ENCODE measurements at places on chromosomes 1 and 21.

- peak; percentile 16 for DNase-seq
Observed at GRCh38 chr1:15519625-15520024, 4.4 kb downstream of the CASP9 start.

DNA sequence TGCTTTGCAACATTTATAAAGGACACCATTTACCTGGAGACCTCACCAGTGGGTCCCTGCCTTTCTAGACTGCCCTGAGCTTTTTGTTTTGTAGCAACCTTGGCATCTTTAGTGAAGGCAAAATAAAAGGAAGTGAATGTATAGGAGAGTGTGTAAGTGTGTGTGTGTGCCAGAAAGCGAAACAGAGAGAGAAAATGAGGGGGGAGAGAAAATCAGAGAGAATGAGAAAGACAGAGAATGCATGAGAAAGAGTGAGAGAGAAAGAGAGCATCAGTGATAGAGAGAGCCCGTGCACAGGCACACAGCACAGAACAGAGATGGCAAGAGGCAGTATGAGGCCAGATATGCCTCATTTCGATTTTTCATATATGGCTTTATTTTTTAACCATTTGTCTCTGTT, 57.5 kb downstream of the HSD3B1 start:
- DNase-seq = no peak

- no peak for DNase-seq
Observed at GRCh38 chr1:170388489-170388888, 143.5 kb upstream of the GORAB start.

GRCh38 chr1:30778154-30778978, 20.8 kb upstream of the LAPTM5 start:
- DNase-seq = no peak

DNA sequence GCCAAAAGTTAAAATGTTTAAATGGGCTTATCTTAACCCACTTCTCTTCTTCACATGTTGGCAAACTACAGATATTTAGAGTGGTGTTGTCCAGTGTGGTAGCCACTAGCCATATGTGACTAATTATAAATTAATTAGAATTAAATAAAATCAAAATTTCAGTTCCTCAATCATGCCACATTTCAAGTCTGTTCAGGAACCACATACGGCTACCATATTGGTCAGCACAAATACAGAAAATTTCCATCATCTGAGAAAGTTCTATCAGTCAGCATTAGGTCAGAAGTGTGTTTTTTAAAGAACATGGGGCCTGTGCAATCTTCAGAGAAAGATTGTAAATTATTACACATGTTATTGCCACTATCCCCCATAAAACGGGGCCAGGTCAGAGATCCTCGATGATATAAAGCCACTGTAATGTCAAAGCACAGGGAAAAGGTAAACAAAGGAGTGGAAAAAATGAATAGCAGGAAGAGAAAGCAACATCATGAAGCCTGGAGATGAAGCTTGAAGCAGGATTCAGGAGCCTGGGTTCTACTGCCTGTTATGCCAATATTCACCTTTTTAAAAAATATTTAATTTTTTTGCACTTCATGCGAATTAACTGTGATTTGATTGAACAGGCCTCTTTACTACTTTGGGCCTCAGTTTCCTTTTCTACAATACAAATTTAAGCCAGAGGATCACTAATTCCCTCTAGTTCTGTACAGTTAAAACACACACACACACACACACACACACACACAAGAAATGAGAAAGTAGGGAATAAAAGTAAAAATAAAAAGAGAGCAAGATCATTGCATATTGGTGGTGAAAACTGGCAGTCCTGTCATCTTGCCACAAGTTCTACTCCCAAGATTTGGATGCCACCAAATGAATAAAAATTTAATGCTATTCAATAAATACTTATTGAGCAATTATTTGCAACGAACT, 2.3 kb downstream of the RSBN1 start:
- no peak for DNase-seq

Measured in left lobe of liver (tissue), 2 donors.